Left cardiac atrium (tissue), 4 donors: ENCODE measurements at places on chromosomes 11 and 22. TPM values are rescaled to one million over a fixed set of nuclear protein-coding genes. Genes with fewer than 3 reads are reported as not detected.

DNA sequence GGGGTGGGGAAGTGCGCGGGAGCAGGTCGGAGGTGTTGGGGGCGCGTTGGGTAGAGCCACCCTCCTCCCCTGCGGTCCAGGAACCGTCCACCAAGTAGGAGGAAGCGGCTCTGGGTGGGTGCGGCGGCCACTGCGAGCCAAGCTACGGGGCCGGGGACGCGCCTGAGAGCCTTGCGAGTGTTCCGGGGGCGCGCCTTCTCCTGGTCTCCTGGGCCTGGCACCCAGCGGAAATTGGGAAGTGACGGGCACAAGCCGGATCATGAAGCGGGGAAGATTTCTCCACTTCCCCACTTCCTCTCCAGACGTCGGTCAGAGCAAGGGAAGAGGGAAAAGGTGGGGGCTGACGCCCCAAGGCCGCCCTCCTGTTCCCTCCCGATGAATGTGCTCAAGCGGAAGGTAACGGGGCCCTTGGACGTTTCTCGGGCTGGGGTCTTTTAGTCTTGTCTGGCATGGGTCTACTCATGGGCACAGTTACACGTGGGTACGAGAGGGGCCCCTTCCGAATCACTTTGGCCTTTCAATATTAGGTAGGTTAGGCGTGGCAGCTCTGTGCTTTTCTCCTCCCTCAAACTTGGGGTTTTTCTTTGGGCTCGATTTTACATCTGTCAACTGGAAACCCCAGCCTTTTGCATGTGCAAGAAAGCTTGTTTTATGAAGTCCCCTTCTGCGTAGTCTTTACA lies 865 bp downstream of the RBM14 start:
- DNase-seq, result peak; percentile 82

GRCh38 chr22:27193636-27194035 lies 536.2 kb downstream of the MIAT start:
- no peak for DNase-seq

DNA sequence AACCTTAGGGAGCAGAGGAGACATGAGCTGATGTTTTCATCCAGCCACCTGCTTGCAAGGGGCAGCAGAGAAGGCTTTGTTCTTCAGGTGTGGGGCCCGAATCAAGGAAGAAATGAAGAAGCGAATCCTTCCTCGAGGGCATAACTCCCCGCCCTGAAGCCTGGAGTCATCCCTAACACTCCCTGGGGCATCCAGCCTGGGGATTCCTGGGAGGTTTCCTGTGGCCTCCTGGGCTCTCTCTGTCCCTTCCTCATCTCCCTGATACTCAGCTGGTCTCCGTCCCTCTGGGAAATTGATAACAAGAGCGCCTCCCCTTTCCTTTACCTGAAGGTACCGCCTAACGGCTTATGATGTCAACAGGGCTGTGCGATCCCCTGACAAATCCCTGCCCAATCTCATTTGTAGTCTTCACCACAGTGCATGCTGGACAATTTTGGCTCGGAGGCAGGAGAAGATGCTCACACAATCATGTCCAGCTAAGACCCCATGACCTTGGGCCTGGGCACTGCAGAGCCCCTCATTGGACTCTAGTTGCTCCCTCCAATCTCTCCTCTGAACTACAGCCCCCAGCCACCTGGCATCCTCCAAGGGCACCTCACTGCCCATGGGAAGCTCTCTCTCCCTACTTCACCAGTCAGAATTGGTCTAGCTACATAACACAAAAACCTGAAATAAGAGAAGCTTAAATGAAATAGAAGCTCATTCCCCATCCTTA lies 80.6 kb upstream of the RTL6 start:
- DNase-seq, result no peak

- DNase-seq, result no peak
Observed at GRCh38 chr11:65886826-65887722, 1.2 kb downstream of the FIBP start.

- no peak for DNase-seq
Observed at GRCh38 chr22:45879552-45879949, 97.4 kb downstream of the WNT7B start.

DNA sequence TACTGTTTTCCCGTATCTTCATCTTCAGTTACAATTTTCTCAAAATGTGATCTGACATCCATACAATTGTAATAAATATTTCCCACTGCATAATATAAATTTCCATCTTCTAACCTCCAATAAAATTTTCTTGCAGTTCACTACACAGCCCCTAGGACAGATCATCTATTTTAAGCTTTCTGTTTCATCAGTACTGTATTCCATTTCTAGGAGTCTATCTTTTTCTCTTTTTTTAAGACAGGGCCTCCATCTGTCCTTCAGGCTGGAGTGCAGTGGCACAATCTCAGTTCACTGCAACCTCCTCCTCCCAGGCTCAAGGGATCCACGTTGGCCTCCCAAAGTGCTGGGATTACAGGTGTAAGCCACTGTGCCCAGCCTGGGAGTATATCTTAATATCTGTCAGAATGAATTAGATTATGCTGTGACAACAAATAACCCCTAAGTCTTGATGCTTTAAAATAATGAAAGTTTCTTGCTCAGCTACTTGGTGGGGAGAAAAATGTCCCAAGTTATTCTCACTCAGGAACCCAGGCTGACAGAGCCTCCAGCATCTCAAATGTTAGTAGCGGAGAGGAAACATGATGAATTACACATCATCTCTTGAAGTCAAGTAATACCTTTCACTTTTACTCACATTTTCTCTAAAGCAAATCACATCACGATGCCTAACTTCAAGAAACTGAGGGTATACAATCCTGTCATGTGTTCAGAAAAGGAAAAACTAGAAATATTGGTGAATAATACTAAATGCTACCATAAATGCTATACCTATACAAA lies 92.2 kb downstream of the BUD13 start:
- DNase-seq, result no peak

GRCh38 chr11:77436969-77437368 lies 36.9 kb downstream of the PAK1 start:
- DNase-seq, result no peak

DNA sequence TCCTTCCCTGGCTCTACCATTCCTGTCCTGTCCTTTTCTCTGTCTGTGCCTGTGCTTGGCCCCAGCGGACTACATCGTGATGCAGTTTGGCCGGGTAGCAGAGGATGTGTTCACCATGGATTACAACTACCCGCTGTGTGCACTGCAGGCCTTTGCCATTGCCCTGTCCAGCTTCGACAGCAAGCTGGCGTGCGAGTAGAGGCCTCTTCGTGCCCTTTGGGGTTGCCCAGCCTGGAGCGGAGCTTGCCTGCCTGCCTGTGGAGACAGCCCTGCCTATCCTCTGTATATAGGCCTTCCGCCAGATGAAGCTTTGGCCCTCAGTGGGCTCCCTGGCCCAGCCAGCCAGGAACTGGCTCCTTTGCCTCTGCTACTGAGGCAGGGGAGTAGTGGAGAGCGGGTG lies 20.4 kb downstream of the TUB start:
- no peak for DNase-seq

DNA sequence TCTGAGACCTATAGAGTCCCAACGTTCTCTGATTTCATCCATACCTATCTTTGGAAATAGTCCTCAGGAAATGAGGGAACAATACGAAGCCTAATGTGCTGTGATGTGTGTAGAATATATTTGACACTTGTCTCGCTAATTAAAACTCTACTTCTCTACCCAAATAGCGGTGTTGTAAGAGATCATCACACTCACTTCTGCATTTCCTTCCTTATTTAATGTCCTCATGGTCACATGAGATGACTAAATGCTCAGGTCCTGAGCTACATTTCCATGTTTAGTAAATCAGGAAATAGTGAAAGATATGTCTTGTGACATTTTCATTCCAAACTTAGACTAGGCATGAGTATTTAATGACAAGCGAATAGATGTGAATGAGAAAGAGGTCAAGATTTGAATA lies 112.3 kb downstream of the MAML2 start:
- DNase-seq, result no peak

- no peak for DNase-seq
Observed at GRCh38 chr11:7666292-7666866, 6.9 kb downstream of the CYB5R2 start.

DNA sequence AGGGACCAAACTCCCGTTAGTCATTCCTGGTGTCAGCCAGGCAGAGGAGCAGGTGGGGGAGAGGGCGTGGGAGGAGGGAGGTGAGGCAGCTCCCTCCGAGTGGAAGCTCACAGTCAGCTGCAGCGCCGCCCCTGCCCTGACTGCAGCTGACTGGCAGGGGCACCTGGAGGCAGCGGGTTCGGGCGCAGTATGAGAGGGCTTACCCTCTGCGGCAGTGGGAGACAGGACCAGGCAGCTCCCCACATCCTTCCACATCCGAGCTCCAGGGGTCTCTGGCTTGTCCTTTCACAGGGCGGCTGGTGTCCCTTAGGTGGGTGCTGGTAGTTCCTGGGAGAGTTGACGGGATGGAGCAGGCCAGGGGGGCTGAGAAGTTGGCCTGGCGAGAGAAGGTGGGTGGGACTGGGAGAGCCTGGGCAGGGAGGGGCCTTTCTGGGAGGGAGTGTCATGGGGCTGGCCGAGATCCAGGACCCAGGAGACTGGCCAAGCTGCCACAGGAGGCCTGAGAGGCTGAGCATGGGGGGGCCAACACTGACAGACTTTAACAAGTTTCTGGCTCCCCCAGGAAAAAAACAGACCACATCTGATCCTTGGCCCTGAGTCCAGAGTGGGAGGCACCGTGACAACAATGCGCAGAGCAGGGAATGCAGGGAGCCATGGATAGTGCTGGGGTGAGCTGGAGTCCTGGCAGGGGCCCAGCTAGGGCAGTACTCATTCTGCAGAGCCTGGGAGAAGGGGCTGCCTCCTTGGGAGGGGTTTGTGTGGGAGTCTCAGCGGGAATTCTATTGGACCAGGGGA lies 4.9 kb downstream of the ADORA2A start:
- peak; percentile 85 for DNase-seq

GRCh38 chr22:24103301-24103700 lies 78.0 kb upstream of the SUSD2 start:
- no peak for DNase-seq

- DNase-seq, result no peak
Observed at GRCh38 chr22:43682851-43683250, 129.3 kb downstream of the EFCAB6 start.

DNA sequence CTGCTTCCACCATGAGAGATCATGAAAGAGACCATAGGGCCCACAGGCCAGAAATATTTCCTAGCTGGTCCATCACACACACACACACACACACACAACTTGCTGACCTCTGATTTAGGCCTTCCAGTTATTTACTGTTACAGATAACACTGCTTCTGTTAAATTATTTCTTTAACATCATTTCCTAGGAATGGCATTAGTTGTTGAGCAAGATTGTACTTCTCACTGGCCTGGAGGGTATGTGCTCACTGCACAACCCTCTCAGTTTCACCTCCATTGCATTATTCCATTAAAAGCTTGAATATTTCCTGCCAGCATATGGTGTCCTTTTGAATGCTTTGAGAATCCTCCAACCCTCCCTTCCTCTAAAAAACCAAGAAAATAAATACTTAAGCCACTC lies 104.4 kb downstream of the MICAL2 start:
- DNase-seq, result no peak

DNA sequence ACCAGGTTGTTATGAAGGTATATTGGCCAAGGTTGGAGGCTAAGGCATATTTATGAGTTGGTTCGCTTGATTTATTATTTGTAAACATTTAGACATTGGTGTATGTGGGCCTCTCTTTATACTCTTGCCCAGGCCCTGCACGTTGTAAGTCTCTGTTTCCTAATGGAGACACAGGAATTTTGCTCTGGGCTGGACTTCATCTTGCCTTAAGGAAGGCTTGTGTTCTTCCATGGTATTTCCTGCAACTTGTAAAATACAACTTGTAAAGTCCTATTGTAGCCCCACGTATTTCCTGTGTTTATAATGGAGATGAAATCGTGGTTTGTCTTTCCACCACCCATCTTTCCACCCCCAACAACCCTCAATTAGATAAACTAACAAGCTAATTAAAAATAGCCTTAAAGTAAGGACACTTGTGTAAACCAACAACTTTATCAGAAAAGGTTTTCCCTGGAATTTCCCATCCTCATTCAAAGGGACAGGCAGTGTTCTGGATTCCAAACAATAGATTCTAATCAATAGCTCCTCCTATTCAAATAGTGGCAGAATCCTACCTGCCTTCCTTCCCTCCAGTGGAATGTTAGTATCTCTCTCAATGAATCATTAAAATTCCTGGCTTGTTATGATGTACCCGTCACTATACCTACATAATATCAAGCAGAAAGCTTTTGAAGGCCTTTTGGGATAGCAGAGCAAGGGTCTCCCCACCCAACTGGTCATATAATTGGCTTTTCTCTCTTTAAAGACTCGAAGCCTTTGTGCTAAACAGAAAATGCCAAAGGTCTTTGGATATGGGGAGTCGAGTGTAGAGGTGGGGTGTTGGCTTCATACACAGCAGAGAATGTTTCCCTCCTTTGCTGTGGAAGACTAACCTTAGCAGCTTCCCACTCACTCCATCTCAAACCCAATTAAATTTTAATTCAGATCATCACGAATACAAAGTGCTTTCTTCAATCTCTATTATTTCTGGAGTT lies 77.1 kb downstream of the UBASH3B start:
- DNase-seq, result no peak

DNA sequence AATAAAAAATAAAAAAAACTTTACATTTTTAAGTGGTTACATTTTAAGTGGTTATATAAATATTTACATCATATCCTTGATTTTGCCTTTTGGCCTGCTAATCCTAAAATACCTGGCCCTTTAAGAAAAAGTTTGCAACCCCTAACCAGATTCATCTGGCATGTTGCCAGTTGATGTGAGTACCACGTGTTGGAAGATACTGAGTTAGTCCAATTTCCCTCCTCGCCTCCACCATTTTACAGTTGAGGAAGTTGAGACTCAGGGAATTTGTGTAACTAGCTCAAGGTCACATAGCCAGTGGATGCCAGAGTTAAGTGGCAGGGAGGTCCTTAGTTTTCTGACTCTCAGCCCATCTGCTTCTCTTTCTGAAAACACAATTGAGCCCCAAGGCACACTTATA lies 5.1 kb downstream of the ELF5 start:
- no peak for DNase-seq

DNA sequence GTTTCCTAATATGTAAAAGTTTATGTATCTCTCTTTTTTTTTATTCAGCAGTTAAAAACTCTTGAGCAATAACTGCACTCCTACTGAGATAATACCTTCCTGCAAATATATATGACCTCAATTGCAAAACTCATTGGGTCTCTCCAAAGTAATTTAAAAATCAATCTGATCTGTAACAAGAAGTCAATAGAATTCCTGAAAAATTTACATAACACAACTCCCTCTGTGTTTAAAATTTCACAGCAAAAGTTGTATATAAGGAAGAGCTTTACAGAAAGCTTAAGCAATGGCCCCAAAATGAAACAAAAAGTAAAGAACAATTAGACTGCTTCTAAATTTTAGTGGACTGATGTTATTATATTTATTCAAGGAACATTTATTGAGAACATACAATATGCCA lies 313.4 kb downstream of the DLG2 start:
- DNase-seq, result no peak

DNA sequence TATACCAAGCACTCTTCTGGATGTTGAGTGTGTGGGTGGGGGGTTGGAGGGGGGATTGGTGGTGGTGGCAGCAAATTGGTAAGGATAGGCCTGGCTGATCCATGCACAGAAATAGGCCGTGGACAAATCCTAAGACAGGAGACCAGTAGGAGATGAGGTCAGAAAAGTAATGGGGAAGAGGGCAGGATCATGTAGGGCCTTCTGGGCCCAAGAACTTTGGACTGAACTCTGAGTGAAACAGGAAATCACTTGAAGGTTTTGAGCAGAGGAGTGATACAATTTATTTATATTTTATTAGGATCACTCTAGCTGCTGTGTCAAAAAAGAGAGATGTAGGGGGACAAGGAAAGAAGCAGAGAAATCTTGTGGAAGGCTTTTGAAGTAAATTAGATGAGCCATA lies 28.7 kb downstream of the TSG101 start:
- DNase-seq, result no peak

Gene MGAT3
- 11.6 TPM for total RNA-seq

Gene MCAM
- total RNA-seq, result 144 TPM

Gene ROBO4
- total RNA-seq, result 18.9 TPM

Gene ZNF280A
- not detected for total RNA-seq

Gene TAF1D
- total RNA-seq, result 53.2 TPM
